ENCODE measurements at places on chromosomes 13 and 19. TPM values are rescaled to one million over a fixed set of nuclear protein-coding genes. Genes with fewer than 3 reads are reported as not detected.

Gene SYT5
- total RNA-seq, result not detected

Gene PRSS57
- total RNA-seq, result not detected

Gene C1QTNF9
- total RNA-seq, result not detected

Gene SHD
- total RNA-seq, result not detected

Gene ABCC4
- total RNA-seq, result 6.4 TPM

Gene PLEKHF1
- 4.3 TPM for total RNA-seq

Gene SYCN
- not detected for total RNA-seq

Gene LRRC25
- total RNA-seq, result 3.0 TPM

Gene IGFL1
- total RNA-seq, result 46.0 TPM

- no peaks in the 10 kb centered on the region for H3K36me3 ChIP-seq
- no peaks in the 10 kb centered on the region for H3K27me3 ChIP-seq
- no peak for DNase-seq
- H3K27ac ChIP-seq, result no peak overlapping the region
Observed at GRCh38 chr19:29378126-29378525, 147.7 kb upstream of the VSTM2B start.

GRCh38 chr13:33509642-33510229 is 224.2 kb upstream of the STARD13 start:
- H3K27ac ChIP-seq, result peak overlapping the region; percentile 89
- peaks cover 32% of the 10 kb centered on the region for H3K4me1 ChIP-seq
- H3K4me3 ChIP-seq, result no peak overlapping the region

DNA sequence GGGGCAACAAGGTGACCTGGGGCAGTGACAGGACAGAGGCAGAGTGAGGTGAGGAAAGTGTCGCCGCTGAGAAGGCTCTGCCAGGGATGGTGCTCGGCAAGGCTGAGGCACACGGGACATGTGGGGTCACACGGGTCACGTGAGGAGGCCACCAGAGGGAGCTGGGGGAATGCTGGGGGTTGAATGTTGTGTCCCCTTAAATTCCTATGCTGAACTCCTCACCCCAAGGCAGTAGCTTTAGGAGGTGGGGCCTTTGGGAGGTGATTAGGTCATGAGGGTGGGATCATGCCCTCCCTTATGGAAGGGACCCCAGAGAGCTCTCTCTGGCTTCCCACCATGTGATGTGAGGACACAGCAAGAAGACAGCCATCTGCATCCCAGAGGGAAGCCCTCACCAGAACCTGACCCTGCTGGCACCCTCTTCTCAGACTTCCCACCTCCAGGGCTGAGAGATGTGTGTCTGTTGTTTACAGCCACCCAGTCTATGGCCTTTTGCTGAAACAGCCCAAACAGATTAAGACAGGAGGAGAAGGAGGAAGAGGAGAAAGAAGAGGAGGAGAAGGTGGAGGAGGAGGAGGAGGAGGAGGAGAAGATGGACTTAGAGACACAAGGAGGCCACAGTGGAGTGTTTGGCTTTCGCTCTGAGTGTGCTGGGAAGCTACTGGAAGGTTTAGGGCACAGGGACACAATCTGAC is 35.4 kb downstream of the RFX2 start:
- H3K27me3 ChIP-seq, result no peaks in the 10 kb centered on the region
- H3K4me3 ChIP-seq, result no peak overlapping the region
- H3K36me3 ChIP-seq, result no peaks in the 10 kb centered on the region

- H3K27ac ChIP-seq, result no peak overlapping the region
- no peaks in the 10 kb centered on the region for H3K27me3 ChIP-seq
- no peak overlapping the region for H3K4me3 ChIP-seq
Observed at GRCh38 chr19:39351537-39352064, 9.4 kb downstream of the SAMD4B start.

- no peak overlapping the region for H3K4me3 ChIP-seq
- no peaks in the 10 kb centered on the region for H3K4me1 ChIP-seq
- no peak overlapping the region for H3K27ac ChIP-seq
- no peaks in the 10 kb centered on the region for H3K27me3 ChIP-seq
- DNase-seq, result no peak
Observed at GRCh38 chr13:92459306-92459705, 767.3 kb upstream of the GPC6 start.

- no peaks in the 10 kb centered on the region for H3K4me1 ChIP-seq
- no peak for DNase-seq
- H3K36me3 ChIP-seq, result peaks cover 26% of the 10 kb centered on the region
- H3K4me3 ChIP-seq, result no peak overlapping the region
- no peak overlapping the region for H3K27ac ChIP-seq
Observed at GRCh38 chr13:77048681-77049080, 21.7 kb upstream of the FBXL3 start.

DNA sequence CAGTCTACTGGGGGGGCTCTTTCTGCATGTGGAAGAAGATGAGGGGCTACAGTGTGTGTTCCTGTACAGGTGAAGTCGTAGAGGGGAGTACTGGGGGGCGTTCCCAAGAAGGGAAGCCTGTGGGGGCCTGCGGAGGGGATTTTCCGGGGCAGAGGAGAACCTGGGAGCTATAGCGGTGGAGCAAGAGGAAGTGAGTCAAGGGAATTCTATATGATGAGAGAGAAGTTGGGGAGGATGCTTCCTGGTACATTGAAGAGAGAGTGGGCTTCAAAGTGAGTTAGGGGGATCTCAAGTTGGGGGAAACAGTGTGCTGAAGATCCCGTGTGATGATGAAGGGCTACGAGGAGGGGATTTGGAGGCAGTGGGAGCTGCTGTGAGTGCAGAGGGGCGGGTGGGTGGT is 1.9 kb upstream of the CACNG8 start:
- H3K36me3 ChIP-seq, result no peaks in the 10 kb centered on the region
- H3K4me3 ChIP-seq, result no peak overlapping the region
- no peak overlapping the region for H3K27ac ChIP-seq
- H3K4me1 ChIP-seq, result no peaks in the 10 kb centered on the region
- H3K27me3 ChIP-seq, result peaks cover 28% of the 10 kb centered on the region

GRCh38 chr13:34156841-34157365 is 339.0 kb downstream of the RFC3 start:
- DNase-seq, result no peak
- H3K4me1 ChIP-seq, result peaks cover 9% of the 10 kb centered on the region
- no peaks in the 10 kb centered on the region for H3K27me3 ChIP-seq
- no peaks in the 10 kb centered on the region for H3K36me3 ChIP-seq
- H3K4me3 ChIP-seq, result peak overlapping the region; percentile 16

- H3K36me3 ChIP-seq, result no peaks in the 10 kb centered on the region
- H3K27ac ChIP-seq, result no peak overlapping the region
- H3K4me1 ChIP-seq, result no peaks in the 10 kb centered on the region
- no peak for DNase-seq
- no peaks in the 10 kb centered on the region for H3K27me3 ChIP-seq
- no peak overlapping the region for H3K4me3 ChIP-seq
Observed at GRCh38 chr13:66273011-66273410, 957.1 kb downstream of the PCDH9 start.

- no peak overlapping the region for H3K4me3 ChIP-seq
- peak overlapping the region; percentile 53 for H3K27ac ChIP-seq
Observed at GRCh38 chr13:44312834-44313551, 60.6 kb upstream of the SERP2 start.

- no peak for DNase-seq
- no peak overlapping the region for H3K4me3 ChIP-seq
- no peaks in the 10 kb centered on the region for H3K36me3 ChIP-seq
- H3K4me1 ChIP-seq, result no peaks in the 10 kb centered on the region
- H3K27me3 ChIP-seq, result no peaks in the 10 kb centered on the region
- H3K27ac ChIP-seq, result no peak overlapping the region
Observed at GRCh38 chr13:83327091-83327490, 555.2 kb downstream of the SLITRK1 start.

DNA sequence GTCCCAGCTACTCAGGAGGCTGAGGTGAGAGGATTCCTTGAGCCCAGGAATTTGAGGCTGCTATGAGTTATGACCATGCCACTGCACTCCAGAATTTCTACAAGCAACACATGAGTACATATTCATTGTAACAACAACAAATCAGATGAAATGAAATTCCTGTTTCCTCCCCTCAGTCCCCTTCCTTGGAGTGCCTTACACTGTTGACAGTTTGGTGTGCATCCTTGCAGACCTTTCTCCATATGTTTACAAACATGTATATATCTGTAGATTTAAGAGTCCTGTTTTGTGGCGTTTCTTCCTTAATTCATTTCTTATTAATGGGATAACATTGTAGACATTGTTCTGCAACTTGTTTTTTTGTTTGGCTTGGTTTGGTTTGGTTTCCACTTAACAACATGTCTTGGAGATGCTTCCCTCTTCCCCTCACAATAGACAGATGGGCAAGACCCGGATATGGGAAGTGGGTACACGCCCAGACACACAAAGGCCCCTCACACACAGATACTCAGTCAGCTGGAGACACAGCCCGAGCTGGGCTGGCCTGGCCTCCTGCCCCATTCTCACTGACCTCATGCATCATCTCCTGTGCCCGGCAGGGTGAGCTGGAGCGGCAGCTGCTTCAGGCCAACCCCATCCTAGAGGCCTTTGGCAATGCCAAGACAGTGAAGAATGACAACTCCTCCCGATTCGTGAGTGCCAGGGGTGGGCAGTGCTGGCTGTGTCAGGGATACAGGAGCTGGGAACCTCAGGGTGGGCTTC is 21.7 kb downstream of the MYH14 start:
- H3K27ac ChIP-seq, result no peak overlapping the region
- no peak overlapping the region for H3K4me3 ChIP-seq
- no peaks in the 10 kb centered on the region for H3K4me1 ChIP-seq

DNA sequence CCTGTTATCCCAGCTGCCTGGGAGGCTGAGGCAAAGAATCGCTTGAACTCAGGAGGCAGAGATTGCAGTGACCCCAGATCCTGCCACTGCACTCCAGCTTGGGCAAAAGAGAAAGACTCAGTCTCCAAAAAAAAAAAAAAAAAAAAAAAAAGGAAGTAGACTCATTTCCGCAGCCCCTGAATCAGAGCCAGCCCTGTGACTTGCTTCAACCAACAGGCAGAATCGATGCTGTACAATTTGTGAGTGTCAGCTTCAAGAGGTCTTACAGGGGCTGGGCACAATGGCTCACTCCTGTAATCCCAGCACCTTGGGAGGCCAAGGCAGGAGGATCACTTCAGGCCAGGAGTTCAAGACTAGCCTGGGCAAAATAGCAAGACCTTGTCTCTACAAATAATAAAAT is 12.8 kb downstream of the ANKRD27 start:
- H3K27ac ChIP-seq, result no peak overlapping the region
- DNase-seq, result no peak
- peaks cover 6% of the 10 kb centered on the region for H3K36me3 ChIP-seq
- no peaks in the 10 kb centered on the region for H3K27me3 ChIP-seq

- H3K27ac ChIP-seq, result no peak overlapping the region
- H3K36me3 ChIP-seq, result no peaks in the 10 kb centered on the region
- H3K4me1 ChIP-seq, result no peaks in the 10 kb centered on the region
Observed at GRCh38 chr13:61052175-61052574, 363.5 kb downstream of the PCDH20 start.

- no peak overlapping the region for H3K27ac ChIP-seq
- no peak overlapping the region for H3K4me3 ChIP-seq
- H3K27me3 ChIP-seq, result no peaks in the 10 kb centered on the region
- no peak for DNase-seq
Observed at GRCh38 chr13:99228737-99229691, 28.4 kb downstream of the UBAC2 start.

DNA sequence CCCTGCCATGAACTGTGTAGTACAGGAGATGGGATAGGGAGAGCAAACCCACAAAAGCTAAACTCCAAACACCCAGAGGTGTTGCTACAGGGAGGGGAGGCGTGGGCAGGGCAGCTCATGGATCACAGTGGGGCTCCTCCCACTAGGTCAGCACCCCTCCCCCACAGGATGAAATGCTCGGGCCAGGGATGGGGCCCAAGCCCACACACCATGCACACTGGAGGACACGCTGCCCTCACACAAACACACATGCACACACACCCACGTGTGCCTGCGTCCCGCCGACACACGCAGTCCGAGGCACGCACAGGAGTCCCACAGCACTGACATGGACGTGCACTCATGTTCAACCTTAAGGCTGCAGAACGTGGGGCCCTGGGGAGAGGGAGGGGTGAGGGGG is 6.0 kb upstream of the CCNP start:
- H3K27ac ChIP-seq, result no peak overlapping the region
- DNase-seq, result no peak
- H3K4me1 ChIP-seq, result peaks cover 6% of the 10 kb centered on the region
- H3K36me3 ChIP-seq, result peaks cover 51% of the 10 kb centered on the region
